ENCODE measurements at places on chromosomes 13 and 19.

DNA sequence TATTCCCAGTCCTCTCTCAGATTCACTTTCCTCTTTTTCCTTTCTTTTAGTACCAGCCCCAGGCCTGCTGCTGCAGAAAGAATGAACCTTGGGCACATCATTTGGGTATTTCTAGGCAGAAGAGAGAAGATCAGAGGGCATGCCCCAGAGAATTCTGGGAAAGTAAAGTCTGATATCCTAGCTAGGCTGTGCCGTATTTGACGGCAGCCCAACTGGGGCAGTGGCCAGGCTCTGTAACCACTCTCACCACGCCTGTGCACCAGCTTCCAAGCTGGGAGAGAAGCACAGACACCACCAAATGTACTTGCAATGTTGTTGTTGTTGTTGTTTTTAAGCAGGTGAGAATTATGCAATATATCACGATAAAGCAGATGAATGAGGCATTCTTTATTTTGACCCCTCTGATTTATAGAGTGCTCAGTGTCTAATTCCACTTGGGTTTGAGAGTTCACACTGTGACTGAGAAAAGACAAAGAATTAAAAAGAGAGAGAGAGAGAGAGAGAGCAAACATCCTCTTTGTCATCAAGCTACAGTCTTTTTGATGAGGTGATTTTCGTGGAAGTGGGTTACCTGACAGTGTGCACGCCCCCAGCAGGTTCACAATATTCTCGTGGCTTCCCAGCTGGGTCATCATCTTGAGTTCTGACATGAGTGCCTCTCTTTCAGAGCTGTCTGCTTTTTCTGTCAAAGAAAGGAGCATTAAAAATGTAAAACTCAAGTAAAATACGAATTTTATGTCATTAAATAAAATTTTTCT lies 39.3 kb upstream of the URAD start:
- DNase-seq = no peak

GRCh38 chr19:40862333-40862732 lies 12.1 kb upstream of the CYP2A6 start:
- no peak for DNase-seq

DNA sequence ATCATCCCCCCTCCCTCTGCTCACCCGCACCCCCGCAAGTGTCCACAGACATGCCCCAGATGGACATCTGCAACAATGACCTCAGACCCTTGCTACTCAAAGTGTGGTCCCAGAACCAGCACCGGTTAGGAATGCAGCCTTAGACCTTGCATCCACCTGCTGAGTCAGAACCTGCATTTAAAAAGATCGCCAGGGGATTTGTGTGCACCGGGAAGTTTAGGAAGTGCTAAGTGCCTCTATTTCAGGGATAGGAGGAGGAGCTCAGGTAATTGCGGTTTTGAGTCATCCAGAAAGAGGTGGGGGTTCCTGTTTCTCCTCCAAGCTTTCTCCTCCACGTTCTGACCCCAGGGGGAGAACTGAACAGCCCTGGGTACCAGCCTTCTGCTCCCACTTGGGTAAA lies 46.2 kb downstream of the CACNA1A start:
- DNase-seq = no peak

- peak; percentile 42 for DNase-seq
Observed at GRCh38 chr19:14375055-14375581, 6.1 kb upstream of the ADGRE5 start.

- no peak for DNase-seq
Observed at GRCh38 chr19:12751635-12752034, at the start of gene BEST2. Gene BEST2, plus strand, starts transcription at chr19:12751791. Its CDS starts 802 bp downstream, at chr19:12752593.

DNA sequence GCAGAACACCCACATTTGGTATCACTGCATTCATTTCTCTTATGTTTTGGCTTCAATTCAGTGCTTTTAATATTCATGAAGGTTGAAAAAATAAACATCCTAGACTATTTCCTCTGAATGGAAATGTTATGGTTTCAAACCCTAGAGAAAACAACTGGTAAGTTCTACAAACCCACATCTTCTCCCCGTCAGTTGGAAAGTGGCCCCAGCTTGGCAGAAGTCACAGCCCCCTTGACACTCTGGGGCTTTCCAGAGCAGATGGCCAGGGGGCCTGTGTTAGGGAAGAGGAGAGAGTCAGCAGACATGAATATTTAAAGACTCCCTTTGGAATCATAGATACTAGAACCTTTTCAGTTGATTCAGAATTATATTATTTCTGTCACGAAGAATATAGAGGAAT lies 123.9 kb downstream of the SHISA2 start:
- no peak for DNase-seq

GRCh38 chr19:42143341-42144234 lies 11.3 kb upstream of the POU2F2 start:
- no peak for DNase-seq

GRCh38 chr19:51712461-51713081 lies 11.2 kb downstream of the HAS1 start:
- no peak for DNase-seq

DNA sequence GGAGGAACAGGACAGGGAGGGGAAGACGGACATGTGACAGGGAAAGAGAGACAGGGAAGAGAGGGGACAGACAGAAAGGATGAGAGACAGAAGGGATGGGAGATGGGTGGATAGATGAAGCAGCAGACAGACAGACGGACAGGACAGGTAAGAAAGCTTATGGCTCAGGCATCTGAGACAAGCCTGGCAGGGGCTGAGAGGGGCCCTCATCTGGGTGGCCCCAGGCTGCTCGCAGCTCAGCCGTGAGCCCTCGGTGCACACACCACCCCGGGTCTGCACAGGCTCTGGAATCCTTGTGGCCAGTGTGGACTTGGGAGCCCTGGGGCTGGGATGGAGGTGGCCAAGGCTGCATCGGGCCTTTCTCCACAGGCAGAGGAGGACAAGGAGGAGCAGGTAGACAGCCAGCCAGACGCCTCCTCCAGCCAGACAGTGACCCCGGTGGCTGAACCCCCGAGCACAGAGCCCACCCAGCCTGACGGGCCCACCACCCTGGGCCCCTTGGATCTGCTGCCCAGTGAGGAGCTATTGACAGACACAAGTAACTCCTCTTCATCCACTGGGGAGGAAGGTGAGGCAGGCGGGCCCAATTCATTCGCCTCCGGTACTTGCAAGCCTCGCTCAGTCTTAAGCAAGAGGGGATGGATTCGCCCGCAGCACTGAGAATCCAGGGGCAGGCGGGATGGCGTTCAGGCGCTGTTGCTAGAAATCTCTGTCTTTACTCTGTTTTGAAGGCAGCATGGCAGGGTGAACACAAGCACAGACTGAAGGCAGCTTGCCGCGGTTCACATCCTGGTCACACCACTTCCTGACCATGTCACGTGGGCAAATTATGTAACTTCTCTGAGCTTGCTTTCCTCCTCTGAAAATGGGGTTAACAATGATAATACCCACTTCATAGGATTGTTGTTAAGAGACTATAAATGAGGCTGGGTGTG lies 14.0 kb downstream of the GRAMD1A start:
- no peak for DNase-seq

- no peak for DNase-seq
Observed at GRCh38 chr13:79847882-79848592, 367.1 kb downstream of the NDFIP2 start.

- DNase-seq = no peak
Observed at GRCh38 chr19:6047256-6047655, 63.0 kb downstream of the RFX2 start.

DNA sequence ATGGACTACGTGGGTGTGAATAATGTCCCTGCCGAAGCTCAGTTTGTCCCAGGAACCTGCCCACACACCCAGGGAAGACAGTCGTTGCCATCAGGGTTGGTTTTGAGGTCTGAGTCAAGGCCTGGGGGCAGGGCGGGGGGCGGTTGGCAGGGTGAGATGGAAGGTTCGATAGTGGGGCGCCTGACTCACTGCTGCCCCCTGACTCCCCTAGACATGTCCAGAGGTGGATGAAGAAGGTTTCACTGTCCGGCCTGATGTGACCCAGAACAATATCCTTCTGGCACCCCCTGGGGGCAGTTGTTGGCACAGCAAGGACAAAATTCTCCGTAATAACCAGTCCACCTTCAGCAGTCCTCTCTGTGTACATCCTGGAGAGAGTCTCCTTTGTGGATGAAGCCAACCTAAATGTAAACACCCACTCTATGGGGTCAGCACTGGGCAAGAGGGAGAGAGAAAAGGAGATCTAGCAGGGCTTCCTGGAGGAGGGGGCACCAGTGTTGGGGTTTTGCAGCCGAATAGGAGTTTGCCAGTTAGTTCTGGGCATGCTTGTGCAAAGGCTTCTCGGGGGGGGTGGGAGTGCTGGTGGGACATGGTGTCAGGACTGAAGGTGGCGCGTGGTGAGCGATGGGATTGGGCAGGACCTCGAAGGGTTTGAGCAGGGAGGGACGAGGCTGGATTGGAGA lies 19.6 kb upstream of the B3GNT3 start:
- no peak for DNase-seq

DNA sequence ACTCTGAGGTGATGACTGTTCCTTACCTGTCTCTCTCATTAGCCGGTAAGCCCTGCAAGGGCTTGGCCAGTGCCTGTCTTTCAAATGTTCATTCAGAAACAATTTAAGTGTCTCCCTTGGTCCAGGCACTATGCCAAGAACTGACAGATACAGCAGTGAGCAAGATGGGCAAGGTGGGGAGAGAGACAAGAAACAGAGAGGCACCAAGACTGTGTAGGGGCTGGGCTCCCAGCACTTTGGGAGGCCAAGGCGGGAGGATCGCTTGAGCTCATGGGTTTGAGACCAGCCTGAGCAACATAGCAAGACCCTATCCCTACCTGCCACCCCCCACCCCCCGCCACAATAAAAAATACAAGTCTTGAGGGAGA lies 1.3 kb upstream of the CCNE1 start:
- no peak for DNase-seq

DNA sequence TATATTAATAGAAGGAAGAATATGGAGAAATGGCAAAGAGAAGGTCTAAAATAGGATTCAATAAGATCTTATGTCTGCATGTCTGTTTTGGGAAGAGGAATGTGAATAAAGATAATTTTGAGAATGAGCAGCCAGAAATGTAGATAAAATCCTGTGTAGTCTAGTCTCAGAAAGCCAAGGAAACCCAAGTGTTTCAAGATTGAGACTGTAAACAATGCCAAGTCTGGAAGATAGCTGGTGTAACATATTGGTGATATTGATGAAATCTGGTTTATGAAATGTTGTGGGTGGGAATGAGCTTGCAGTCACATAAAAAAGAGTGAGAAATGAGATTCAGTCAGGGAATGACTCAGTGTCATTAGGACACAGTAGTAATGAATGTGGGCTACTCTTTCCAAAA lies 1180.3 kb upstream of the PCDH20 start:
- DNase-seq = no peak

DNA sequence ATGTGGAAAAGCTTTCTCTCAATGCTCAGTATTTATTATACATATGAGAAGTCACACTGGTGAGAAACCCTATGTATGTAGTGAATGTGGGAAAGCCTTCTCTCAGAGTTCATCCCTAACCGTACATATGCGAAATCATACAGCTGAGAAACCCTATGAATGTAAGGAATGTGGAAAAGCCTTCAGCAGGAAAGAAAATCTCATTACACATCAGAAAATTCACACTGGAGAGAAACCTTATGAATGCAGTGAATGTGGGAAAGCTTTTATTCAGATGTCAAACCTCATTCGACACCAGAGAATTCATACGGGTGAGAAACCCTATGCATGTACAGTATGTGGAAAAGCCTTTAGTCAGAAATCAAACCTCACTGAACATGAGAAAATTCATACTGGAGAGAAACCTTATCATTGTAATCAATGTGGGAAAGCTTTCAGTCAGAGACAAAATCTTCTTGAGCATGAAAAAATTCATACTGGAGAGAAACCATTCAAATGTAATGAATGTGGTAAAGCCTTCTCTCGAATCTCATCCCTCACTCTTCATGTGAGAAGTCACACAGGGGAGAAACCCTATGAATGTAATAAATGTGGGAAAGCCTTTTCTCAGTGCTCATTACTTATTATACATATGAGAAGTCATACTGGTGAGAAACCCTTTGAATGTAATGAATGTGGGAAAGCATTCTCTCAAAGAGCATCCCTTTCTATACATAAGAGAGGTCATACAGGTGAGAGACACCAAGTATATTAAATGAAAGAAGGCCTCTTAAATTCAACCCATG lies 34.4 kb downstream of the ZNF568 start:
- no peak for DNase-seq

GRCh38 chr19:49150106-49150943 lies 4.9 kb downstream of the HRC start:
- peak; percentile 85 for DNase-seq

DNA sequence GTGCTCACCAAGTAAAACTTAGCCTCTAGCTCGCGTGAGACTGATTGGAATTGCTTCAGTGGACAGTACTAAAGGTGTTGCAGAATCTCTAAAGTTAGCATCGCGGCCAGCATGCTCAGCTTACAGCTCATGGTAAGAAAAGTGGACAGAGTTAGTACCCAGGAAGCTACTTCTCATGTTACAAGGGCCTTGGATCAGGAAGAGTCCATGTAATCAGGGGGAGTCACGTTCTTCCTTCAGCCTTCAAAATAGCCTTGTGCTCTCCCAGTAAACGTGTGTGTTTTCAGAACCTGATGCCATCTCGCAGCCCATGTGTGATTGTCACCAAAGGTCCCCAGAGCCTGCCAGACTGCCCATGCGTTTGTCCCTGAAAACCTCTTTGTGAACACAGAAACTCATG lies 195.8 kb upstream of the RNF113B start:
- no peak for DNase-seq

- no peak for DNase-seq
Observed at GRCh38 chr13:111940892-111941291, 126.1 kb upstream of the SOX1 start.

DNA sequence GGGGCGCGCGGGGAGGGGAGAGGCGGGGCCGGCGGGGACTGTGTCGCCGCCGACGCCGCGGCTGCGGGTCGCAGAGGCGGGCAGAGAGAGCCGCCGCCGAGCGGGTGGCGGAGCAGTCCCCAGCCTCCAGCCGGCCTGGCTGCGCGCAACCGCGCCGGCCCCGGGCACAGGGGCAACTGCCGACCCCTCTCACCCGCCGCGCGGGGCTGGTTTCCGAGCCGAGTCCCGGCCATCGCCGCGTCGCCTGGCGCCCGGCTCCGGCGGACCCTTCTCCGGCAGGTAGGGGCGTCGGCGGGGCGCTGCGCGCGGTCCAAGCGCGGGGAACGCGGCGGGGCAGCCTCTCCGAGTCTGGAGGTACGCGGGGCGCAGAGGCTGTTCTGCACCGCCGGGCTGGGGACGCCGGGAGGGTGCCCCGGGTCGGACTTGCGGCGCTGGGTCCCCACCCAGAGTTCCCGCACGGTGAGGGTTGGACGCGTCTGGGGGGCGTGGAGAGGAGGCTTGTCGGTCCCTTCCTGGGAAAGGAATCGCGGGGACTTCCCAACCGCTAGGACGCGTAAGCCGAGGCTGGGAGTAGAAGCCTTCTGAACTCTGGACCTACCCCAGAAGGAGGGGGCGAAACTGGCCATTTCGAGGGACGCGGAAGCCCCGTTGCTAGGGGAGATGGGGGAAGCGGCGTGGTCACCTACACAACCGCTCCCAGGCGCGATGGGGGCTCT lies 133.6 kb upstream of the MYO16 start:
- no peak for DNase-seq

Data from left cardiac atrium (tissue), 4 donors.